ENCODE measurements at places on chromosomes 2 and 18. TPM values are rescaled to one million over a fixed set of nuclear protein-coding genes. Genes with fewer than 3 reads are reported as not detected.

NT5DC4 gene
- total RNA-seq, result not detected

GRCh38 chr2:149221898-149222297, 108.5 kb upstream of the LYPD6 start:
- DNase-seq, result no peak

KCNG2 gene
- 0.38 TPM for total RNA-seq

DNA sequence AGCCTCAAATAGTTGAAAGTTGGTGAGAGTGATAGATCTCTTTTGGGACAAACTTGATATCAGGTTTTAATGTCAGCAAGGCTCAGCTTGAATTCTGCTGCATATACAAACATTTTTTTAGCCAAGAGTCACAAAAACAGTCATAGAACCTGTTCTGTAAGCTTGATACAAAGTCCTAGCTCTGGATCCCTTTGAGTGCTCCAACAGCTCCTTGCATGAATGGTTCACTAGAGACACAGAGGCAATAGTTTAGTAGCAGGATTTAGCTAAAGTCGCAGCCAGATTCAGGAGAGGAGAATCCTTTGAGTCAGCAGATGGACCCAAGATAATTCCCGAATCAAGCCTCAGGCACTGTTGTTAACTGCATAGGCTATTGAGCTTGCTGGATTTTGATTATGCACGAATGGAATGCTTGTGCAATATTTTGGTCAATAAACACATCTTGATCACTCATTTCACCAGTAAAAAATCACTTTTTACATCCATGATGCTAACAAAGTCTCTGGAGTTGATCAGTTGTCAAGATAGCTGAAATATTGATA, 148.6 kb downstream of the KLHL14 start:
- DNase-seq, result no peak

SETBP1 gene
- 59.5 TPM for total RNA-seq

REG3A gene
- total RNA-seq, result 2.5 TPM

DNA sequence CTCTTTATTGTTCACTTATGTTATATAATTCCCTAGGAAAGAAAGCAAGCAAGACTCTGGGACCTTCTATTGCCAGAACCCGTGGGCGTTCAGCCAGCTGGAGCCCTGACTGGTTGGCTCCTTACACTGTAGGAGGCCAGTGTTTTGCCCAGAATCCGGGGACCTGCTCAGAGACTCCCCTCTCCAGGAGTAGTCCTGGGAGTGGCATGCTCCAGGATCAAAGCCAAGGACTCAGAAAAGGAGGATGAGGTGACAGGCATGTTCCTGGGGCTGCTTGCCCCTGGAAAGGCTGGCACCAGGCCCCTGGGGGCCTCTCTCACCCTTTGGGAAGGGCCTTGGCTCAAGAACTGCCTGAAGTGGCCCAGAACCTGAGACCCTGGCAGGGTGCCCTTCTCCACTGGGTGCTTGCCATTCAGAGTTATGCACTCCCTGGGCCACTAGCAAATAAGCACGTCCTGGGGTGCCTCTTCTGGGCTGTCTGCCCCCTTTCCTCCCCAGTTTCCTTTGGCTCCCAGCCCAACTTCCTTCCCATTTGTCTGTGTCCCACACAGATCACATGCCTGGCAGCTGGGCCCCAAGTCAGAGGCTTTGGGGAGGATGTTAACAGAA, 19.6 kb upstream of the KIF3C start:
- peak; percentile 85 for DNase-seq

PID1 gene
- total RNA-seq, result 42.4 TPM

DNA sequence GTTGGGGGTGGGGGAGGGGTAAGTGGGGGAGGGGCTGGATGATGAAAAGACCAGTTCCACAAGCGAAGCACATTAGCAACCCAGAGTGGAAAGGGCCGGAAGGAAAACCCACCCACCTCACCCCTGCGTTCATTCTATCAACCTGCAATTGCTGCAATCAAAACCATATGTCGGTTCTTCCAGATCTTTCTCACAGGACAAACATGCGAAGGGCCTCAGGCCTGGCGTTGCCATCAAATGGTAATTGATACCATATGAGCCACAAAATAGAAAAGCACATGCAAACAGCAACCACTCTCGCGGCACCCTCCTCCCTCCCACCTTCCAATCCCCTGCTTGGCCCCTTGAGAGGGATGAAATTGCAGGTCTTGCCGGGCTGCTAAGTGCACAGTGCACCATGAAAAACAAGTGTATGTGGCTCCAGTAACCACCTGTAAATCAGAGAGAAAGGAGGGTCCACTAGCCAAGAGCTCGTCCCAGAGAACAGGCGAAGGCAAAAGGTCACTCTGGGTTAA, 287.5 kb downstream of the TCF4 start:
- DNase-seq, result no peak

DNA sequence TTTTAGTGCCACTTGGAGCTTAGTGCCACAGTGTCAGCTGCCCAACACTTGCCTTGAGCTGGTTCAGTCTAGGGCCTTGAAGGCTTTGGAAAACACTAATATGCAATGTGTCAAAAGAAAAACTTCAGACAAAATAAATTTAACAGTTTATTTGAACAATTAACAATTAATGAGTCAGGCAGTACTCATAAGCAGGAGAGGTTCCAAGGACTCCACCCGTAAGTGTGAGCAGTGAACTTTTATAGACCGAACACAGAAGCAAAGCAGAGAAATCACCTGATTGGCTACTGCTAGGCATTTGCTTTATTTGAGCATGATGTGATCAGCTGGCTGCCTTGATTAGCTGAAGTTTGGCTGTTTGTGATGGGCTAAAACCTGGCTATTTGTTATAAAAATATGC, 49.5 kb upstream of the TBC1D8 start:
- no peak for DNase-seq

DNA sequence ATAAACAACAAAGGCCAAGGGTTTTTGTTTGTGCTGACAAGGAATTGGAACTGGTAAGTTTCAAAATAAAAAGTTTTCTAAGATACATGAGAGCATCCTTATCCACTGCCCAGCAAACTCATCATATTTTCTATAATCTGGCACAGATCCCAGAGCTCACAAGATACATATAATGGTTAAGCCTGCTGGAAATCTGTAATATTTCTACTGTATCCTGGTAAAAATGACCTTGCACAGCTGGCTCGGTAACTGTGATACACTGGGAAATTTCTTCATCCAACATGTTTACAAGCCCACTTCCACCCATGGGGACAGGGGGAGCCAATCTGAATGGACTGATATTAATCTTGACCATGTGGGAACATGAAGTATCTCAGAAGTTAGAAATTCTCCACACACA, 425.4 kb upstream of the MMADHC start:
- DNase-seq, result no peak

GRCh38 chr2:43676322-43677050, at the start of gene C1GALT1C1L:
Gene C1GALT1C1L, minus strand, starts transcription at chr2:43676429. Its CDS starts 107 bp downstream, at chr2:43676322.
- peak; percentile 85 for DNase-seq

DNA sequence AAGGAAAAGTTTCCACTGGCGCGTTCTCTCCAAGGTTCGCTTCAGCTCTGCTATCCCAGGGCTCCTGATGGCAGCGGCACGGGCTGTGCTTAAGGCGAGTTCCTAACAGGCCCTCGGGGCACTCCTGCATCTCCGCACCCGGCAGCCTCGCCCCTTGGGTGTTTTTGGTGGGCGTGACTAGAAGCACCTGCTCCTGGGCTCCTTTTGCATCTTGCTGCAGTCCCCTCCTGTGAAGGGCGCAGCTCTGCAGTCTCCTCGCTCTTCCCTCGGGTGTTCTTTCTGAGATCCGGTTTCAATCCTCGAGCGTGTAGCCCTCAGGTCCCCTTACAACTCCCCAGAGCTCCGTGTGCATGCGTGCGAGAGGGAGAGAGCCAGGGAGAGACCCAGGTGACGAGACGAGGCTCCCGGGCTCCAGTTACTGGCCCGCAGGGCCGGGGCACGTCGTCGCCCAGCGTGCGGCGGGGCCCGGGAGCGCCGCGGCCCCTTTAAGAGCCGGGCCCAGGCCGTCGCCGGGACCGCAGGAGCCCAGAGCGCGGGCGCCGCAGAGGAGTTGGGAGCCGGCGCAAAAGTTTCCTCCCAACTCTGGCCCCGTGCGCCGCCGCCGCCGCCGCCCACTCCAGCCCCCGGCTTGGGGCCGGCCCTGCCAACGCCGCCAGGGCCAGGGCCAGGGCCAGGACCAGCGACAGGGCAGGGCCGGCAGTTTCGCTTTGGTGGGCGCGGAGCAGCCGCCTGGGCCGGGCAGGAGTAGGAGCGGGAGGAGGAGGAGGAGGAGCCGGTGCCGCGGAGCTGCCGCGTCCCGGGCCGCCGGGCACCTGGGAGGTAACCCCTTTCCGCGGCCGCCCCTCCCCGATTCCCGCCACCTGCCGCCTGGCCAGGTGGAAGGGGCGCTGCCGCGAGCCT, at the start of gene PARD3B:
Gene PARD3B (plus strand): TSS at position 515 of the 900 bp plus-strand sequence. CDS start 525 bp downstream, outside the sequence.
- peak; percentile 86 for DNase-seq

GRCh38 chr2:97948926-97949325, 46.8 kb downstream of the TMEM131 start:
- DNase-seq, result no peak

DNA sequence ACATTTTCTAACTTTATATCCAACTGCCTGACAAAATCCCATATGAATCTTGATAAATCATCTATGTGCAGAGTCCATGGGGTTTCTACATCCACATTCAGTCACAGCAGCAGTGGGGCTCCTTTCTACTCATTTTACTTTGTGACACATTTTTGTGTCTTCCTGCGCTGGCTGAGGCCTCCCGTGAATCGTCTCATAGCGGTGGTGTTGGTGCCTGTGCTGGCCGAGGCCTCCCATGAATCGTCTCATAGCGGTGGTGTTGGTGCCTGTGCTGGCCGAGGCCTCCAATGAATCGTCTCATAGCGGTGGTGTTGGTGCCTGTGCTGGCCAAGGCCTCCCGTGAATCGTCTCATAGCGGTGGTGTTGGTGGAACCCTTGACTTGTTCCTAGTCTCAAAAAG, 17.0 kb downstream of the SNED1 start:
- peak; percentile 78 for DNase-seq

GRCh38 chr2:51667679-51668078, 635.7 kb upstream of the NRXN1 start:
- no peak for DNase-seq

DNA sequence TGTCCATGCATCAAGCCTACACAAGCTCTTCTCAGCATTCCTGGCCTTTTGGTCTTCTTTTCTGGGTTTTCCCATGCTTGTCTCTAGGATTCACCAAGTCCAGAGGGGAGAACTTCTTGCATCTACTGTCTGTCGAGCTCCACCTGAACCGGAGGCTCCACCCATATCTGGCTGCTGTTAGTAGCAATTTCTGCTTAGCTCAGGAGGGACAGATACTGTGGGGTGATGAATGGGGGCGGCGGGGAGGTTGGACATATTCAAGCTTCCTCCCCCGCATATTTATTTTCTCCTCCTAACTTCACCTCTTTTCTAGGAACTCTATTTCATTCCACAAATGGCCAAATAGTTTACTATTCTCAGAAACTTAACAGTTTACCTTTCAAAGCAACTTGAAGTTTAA, 163.5 kb downstream of the PTH2R start:
- no peak for DNase-seq

DNA sequence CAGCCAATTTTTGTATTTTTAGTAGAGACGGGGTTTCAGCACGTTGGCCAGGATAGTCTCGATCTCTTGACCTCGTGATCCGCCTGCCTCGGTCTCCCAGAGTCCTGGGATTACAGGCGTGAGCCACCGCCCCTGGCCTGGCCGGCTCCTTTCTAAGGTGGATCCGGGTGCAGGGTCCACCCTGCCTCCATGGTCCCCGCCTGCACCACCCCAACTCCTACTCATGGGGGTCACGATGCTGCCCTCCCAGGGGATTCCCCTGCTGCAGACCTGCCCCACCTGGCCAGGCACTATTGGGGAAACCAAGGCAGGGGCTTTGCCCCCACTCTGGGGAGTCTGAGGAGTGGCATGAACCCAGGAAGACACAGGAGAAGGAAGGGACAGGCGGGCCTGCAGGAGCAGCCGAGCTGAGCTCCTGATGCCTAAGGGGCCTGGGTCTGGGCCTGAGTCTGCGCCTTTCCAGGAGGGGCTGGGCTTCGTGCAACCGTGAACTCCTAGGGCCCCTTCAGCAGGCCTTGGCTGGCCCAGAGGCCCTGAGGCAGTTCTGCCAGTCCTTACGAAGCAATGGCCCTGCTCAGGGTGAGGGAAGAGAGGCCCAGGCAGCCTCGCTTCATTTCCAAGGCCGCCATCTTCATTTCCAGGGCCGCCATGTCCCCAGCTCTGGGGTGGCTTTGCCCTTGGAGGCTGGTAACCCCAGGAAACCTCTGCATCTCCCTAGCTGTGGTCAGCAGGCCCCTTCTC, 67.2 kb upstream of the SMAD7 start:
- DNase-seq, result peak; percentile 72

ABCG5 gene
- not detected for total RNA-seq

TM4SF20 gene
- not detected for total RNA-seq

DNA sequence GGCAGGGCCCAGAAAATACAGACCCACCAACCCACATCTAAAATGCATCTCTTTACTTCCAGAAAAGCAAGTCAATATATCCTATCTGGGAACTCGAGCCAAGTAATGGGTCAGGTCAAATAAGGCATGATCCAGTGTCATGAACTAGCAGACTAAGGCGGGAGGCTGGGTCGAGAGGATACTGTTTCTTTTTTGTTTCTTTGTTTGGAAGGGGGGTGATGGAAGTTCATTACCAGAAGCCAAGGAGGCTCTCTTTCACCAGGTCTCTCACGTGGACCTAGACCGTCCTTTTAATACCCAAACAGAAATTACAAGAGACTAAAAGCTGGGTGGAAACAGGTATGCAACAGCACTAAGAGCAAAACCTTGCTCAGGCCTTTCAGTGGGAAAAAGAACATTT, 108.3 kb downstream of the HDAC4 start:
- no peak for DNase-seq

CMPK2 gene
- total RNA-seq, result 3.0 TPM

DNA sequence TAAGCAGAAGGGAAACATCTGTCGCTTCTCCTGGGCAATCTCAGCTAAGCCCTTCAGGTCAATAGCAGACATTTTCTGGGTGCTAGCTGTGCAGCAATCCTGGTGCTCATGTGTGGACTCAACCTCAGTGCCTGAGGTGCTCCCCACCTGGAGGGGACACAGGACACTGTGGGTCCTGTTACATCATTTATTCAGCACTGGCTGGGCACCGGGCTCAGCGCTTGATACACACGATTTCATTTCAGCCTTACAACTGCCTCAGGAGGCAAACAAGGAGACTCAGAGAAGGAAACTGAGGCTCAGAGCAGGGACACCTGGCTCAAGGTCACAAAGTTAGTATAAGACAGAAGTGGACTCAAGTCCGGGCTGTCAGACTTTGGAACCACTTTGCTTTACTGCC, 46.7 kb downstream of the MARCO start:
- no peak for DNase-seq
